Pancreas (tissue), 10 donors: ENCODE measurements at places on chromosomes 13 and 19. TPM values are rescaled to one million over a fixed set of nuclear protein-coding genes. Genes with fewer than 3 reads are reported as not detected.

DNA sequence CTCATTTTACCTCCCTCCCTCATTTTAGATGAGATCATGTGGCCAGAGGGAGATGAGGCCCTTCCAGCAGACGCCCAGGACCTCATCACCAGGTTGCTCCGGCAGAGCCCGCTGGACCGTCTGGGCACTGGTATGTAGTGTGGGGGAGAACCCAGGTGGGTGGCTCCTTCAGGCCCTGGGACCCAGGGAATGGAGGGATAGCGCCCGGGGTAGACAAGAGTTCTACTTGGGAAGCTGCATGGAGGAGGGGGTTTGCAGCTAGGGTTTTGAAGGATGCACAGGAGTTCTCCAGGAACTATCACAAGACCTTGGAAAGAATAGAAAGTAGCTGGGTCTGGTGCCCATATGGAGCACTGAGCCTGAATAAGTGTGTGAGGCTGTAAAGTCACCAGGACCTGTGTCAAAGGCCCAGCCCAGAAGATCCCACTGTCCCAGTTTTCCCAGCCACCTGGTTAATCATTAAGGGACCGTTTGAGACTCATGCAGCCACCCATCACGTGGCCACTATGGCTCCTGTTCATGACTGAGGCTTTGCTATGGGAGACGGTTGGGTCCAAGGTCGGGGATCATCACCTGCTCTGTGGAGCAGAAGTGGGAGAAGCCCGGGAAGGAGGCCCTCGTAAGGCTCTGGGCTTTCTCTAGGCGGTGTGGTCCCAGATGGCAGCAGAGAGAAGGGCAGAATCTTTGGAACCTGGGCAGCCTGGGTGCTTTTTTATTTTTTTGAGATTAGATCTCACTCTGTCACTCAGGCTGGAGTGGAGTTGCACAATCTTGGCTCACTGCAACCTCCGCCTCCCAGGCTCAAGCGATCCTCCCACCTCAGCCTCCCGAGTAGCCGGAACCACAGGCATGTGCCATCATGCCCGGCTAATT, 17.0 kb upstream of the PIK3R2 start:
- H3K4me1 ChIP-seq: no peaks in the 10 kb centered on the region
- peak overlapping the region; percentile 48 for H3K27ac ChIP-seq
- H3K36me3 ChIP-seq: peaks cover 66% of the 10 kb centered on the region
- no peaks in the 10 kb centered on the region for H3K27me3 ChIP-seq
- DNase-seq: peak; percentile 76

DNA sequence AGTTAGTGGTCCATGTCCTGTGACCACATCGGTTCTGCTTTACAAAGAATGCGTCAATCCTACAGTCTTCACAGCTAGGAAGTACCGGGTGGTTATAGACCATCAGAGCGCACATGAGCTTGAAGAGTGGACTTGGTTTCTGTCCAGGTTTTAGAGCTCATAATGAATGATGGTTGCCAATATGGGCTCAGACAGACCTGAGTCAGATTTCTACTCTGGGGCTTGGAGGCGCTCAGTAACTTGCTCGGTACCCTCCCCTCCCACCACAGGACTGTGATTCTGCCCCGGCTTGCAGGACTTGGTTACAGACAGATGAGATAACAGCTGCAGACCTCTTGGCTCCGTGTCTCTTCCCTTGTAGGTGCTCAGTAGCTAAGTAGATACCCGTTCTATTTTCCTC, 284.7 kb downstream of the TSHZ3 start:
- no peak for DNase-seq
- no peaks in the 10 kb centered on the region for H3K36me3 ChIP-seq
- H3K27me3 ChIP-seq: no peaks in the 10 kb centered on the region
- H3K4me1 ChIP-seq: no peaks in the 10 kb centered on the region
- H3K27ac ChIP-seq: no peak overlapping the region

DNA sequence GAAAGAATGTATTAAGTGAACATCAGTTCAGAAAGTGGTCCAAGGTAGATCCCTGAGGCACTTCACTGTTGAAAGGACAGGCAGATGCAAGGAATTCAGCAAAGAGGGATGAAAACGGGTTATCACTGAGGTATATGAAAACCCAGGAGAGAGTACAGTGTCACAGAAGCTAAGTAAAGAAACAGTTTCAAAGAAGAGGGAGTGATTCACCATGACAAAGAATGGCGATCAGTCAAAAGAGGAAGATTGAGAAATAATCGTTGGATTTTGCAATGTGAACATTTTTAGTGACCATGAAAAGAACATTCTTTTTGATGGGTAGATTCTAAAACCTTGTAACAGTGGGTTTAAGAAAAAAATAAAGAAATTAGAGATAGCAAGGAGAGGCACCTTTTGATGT, 99.3 kb downstream of the EPSTI1 start:
- H3K27ac ChIP-seq: no peak overlapping the region
- no peak overlapping the region for H3K4me3 ChIP-seq
- no peaks in the 10 kb centered on the region for H3K27me3 ChIP-seq
- H3K4me1 ChIP-seq: no peaks in the 10 kb centered on the region
- no peaks in the 10 kb centered on the region for H3K36me3 ChIP-seq
- no peak for DNase-seq

- DNase-seq: no peak
- no peaks in the 10 kb centered on the region for H3K27me3 ChIP-seq
- H3K36me3 ChIP-seq: no peaks in the 10 kb centered on the region
- no peak overlapping the region for H3K27ac ChIP-seq
- no peaks in the 10 kb centered on the region for H3K4me1 ChIP-seq
- no peak overlapping the region for H3K4me3 ChIP-seq
Measured at GRCh38 chr19:9917321-9917720, 19.0 kb downstream of the OLFM2 start.

DNA sequence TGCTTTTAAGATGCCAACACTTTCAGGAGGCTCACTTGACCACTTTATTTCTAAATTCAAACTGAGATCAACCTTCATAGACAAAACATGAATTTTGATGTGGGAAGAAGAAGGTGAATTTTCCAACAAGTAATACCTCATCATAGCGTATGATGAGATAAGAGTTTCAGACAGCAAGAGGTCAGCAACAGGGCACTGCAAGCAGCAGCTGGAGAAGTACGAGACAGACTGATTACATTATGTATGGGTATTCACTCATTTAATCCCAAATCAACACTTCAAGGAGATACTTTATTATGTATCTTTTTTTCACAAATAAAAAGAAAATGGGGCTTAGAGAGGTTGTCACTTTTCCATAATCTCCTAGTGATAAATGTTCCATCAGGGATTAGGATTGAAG, 389.8 kb downstream of the TBC1D4 start:
- H3K36me3 ChIP-seq: no peaks in the 10 kb centered on the region
- H3K4me3 ChIP-seq: no peak overlapping the region
- H3K4me1 ChIP-seq: no peaks in the 10 kb centered on the region

JOSD2 gene
- total RNA-seq: 12.4 TPM

GRCh38 chr19:51295382-51296126, 15.9 kb upstream of the IGLON5 start:
- no peaks in the 10 kb centered on the region for H3K4me1 ChIP-seq
- no peaks in the 10 kb centered on the region for H3K27me3 ChIP-seq
- no peaks in the 10 kb centered on the region for H3K36me3 ChIP-seq

RNF17 gene
- not detected for total RNA-seq

DNA sequence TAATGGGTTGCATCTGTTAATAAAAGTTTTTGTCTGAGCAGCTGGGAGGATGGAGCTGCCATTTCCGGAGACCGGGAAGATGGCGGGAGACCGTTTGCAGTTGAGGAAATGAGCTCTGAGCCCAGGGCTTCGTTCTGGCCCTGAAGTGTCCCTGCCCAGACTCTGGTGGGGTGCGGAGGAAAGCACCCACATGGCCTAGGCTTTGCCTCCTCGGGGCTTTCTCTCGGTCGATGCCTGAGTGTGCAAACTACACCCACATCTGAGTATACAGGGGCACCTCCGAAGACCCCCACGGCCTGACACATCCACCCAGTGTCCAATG, 15.6 kb upstream of the NANOS3 start:
- peak overlapping the region; percentile 71 for H3K27ac ChIP-seq
- H3K4me3 ChIP-seq: peak overlapping the region; percentile 42
- no peaks in the 10 kb centered on the region for H3K27me3 ChIP-seq
- H3K36me3 ChIP-seq: no peaks in the 10 kb centered on the region

DNA sequence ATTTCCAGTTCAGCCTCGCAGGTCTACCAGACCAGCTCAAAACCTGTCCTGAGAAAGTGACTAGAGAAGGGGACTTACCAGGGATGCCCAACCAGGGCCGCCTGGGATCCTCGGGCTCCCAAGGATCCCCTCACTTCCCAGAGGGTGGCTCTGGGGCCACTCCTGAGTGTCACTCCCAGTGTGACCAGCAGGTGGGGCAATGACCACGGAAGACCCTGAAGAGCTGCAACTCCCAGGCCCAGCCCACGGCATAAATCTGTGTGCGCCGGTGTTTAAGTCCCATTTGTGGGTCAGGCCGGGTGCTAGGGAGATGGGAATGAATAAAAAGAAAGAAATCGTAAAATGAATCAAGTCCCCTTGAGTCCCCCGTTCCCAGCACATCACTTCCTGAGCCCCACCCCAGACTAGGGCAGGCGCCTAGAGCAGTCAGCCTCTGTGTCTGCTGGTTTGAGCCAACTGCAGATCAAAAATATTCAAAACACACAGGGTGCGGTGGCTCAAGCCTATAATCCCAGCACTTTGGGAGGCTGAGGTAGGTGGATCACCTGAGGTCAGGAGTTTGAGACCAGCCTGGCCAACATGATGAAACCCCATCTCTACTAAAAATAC, 10.7 kb downstream of the PTGIR start:
- H3K4me1 ChIP-seq: peaks cover 15% of the 10 kb centered on the region
- H3K4me3 ChIP-seq: no peak overlapping the region
- H3K36me3 ChIP-seq: peaks cover 9% of the 10 kb centered on the region
- H3K27ac ChIP-seq: no peak overlapping the region

DNA sequence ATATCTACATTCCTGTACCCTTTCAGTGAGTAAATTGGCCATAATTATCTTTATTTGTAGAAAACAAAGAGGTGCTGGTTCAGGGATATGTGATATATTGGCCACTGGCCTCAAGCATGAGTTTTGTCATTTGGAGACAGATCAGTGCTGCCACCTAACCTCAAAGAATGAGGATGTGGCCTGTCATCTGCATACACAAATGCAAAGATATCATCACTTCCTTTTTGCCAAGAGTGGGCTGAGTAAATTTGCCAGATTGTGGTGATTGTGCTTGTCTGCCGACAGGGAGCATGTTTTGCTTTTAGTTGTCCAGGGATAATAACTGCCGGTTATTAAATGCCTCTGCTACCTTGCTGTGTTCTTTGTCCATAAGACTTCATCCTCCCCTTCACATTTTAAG, 44.2 kb downstream of the WASF3 start:
- DNase-seq: no peak
- no peaks in the 10 kb centered on the region for H3K36me3 ChIP-seq
- no peak overlapping the region for H3K27ac ChIP-seq
- no peak overlapping the region for H3K4me3 ChIP-seq
- no peaks in the 10 kb centered on the region for H3K27me3 ChIP-seq
- peaks cover 3% of the 10 kb centered on the region for H3K4me1 ChIP-seq

- no peak overlapping the region for H3K4me3 ChIP-seq
- H3K27ac ChIP-seq: no peak overlapping the region
- no peaks in the 10 kb centered on the region for H3K4me1 ChIP-seq
Measured at GRCh38 chr13:44412346-44412935, 38.8 kb downstream of the SERP2 start.

NANOS3 gene
- total RNA-seq: not detected

- H3K27ac ChIP-seq: no peak overlapping the region
- H3K27me3 ChIP-seq: no peaks in the 10 kb centered on the region
- no peaks in the 10 kb centered on the region for H3K36me3 ChIP-seq
- no peak for DNase-seq
Measured at GRCh38 chr13:44497801-44498200, 78.3 kb downstream of the TSC22D1 start.

DNA sequence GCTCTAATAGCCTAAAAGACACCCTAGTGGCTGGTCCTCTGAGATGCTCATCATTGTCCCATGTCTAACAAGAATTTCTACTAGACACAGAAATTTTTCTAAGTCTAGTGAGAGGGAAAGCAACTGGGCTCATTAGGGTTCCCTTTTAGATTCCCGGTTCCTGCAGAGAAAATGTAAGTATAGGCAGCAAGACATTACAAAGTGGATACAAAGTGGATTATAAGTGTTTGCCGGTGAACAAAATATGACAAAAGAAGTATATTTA, 20.8 kb upstream of the TMTC4 start:
- no peaks in the 10 kb centered on the region for H3K36me3 ChIP-seq
- no peaks in the 10 kb centered on the region for H3K4me1 ChIP-seq
- no peak overlapping the region for H3K27ac ChIP-seq
- H3K27me3 ChIP-seq: no peaks in the 10 kb centered on the region
- DNase-seq: no peak

DNA sequence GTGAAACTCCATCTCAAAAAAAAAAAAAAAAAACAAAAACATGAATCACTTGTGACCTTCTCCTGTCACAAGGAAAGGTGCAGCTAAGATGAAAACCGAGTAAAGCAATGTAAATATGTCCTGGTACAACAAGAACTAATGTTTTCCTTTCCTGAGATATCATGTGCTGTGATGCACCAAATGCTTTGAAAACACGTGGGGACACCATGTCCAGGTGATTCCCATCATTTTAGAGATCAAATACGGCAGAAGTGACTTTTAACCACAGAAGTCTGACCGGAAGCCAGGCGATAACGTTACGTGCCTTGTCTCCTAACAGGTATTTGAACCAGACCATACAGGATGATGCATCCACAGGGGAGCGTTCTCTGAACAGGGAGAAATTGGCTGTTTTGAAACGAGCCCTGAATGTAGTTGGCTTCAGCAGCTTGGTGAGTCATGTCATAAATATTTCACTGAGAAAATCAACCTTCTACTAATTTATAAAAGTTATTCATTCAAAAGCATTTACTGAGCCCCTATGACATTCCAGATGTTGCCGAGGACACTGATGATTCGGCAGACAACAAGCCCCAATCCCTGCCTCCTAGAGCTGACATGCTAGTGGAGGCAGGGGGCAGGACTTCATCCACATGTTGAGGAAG, 328.1 kb downstream of the MYO16 start:
- no peak for DNase-seq
- H3K27me3 ChIP-seq: no peaks in the 10 kb centered on the region
- no peaks in the 10 kb centered on the region for H3K36me3 ChIP-seq
- H3K4me3 ChIP-seq: no peak overlapping the region
- no peaks in the 10 kb centered on the region for H3K4me1 ChIP-seq
- H3K27ac ChIP-seq: no peak overlapping the region

ZNF175 gene
- total RNA-seq: 8.0 TPM

SLC7A9 gene
- total RNA-seq: 0.28 TPM

KCNN4 gene
- 2.6 TPM for total RNA-seq

DNA sequence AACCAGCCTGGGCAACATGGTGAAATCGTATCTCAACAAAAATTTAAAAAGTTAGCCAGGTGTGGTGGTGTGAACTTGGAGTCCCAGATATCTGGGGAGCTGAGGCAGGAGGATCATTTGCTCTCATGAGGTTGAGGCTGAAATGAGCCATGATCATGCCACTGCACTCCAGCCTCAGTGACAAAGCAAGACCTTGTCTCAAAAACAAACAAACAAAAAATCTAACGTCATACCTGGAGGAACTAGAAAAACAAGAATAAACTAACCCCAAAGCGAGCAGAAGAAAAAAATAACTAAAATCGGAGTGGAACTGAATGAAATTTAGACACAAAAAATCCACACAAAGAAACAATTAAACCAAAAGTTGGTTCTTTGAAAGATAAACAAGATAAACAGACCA, 1885.1 kb downstream of the OLFM4 start:
- H3K27ac ChIP-seq: no peak overlapping the region
- no peaks in the 10 kb centered on the region for H3K27me3 ChIP-seq
- H3K4me1 ChIP-seq: no peaks in the 10 kb centered on the region
- no peak overlapping the region for H3K4me3 ChIP-seq
- DNase-seq: no peak

CYP4F3 gene
- total RNA-seq: 0.32 TPM

ZNF442 gene
- total RNA-seq: 1.7 TPM

HIPK4 gene
- total RNA-seq: not detected

GAPDHS gene
- not detected for total RNA-seq

UPK1A gene
- total RNA-seq: not detected

TMEM38A gene
- total RNA-seq: 1.3 TPM
